ELR (cell line): ENCODE measurements at places on chromosomes 6 and 20.

DNA sequence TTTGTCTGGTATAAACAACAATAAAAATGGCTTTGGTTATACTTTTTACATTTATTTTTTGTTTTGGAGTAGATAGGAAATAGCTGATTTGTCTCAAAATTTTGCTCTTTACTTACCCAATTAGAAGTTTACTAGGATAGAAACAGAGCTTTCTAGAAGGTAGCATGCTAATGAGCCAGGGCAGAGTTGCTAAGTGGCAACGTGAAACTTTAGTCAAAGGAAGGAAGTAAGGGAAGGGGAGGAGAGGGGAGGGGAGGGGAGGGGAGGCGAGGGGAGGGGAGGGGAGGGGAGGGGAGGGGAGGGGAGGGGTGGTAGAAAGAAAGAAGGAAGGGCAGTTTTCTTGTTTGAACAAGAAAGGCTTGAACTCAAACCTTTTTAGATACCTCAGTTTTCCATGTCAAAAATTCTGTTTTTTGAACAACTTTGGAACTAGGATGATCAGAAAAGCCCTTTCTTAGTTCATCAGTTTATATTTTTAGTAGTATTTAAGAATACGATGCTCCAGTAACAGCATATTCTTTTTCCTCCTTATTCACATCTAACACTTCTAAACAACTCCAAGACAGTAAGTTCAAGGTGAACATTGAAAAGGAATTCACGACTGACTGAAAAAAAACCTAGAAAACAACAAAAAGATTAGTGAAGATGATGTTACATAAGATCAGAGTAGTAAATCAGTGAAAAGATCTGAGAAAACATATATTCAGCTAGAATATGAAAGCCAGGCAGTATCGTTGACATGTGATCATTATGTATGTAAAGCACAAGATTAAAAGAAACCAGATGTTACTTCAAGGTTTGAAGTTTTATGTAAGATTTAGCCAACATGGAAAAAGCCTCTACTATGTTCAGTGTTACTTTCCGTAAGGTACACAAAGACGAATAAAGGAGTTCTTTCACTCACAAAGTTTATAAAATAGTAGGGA lies 263.4 kb downstream of the ARHGAP18 start:
- DNase-seq = no peak

GRCh38 chr20:25291432-25292133 lies 43.7 kb downstream of the PYGB start:
- no peak for DNase-seq

DNA sequence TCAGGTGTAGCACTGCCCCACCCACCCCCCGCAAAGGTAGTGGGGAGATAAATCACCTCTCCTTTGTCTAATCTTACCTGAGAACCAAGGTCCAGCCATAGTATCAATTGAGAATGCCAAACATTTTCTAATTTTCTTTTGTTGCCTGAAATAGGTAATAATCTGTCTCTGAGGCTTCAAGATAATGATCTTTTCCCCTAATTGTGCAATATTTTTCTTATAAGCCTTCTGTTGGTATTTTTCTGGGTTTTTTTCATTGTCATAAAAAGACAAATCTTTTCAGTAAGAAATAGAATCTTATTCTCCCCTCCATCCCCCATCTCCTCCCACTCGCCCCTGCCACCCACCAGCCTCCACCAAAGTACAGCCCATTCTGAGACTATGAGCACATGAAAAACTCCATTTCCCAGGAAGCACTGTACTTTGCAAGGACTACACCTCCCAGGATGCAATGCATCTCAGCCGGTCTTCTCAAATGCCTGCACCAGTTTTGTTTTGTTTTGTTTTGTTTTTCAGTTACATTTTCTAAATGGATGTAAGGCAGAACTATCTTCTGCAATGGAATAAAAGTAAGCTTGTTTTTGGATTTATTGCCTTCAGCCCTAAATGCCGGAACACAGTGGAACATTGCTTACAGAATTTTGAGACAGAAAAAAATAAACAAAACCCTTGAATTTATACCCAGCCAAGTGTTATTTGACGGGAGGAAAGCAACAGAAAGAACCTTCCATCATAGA lies 268.0 kb downstream of the TFAP2A start:
- DNase-seq = peak; percentile 81

- DNase-seq = peak; percentile 58
Measured at GRCh38 chr6:136031982-136032381, 180.5 kb downstream of the PDE7B start.

GRCh38 chr6:6545616-6546317 lies 42.8 kb upstream of the LY86 start:
- no peak for DNase-seq

DNA sequence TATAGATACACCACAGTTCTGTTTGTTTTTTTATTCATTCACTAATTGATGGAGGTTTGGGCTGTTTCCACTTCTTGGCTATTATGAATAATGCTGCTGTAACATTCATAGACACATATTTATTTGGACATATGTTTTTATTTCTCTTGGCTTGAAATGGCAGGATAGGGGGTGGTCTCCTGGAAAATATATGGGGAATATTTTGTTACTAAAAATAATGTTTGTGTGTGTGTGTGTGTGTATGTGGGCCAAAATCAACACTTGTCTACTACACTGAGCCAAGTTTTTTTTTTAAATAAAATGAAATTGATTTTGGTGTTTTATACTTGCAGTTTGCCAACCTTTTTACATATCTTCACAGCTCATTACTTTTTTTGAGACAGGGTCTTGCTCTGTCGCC lies 264.4 kb upstream of the SULF2 start:
- no peak for DNase-seq

- peak; percentile 79 for DNase-seq
Measured at GRCh38 chr20:36062799-36063198, 91.7 kb upstream of the EPB41L1 start.

DNA sequence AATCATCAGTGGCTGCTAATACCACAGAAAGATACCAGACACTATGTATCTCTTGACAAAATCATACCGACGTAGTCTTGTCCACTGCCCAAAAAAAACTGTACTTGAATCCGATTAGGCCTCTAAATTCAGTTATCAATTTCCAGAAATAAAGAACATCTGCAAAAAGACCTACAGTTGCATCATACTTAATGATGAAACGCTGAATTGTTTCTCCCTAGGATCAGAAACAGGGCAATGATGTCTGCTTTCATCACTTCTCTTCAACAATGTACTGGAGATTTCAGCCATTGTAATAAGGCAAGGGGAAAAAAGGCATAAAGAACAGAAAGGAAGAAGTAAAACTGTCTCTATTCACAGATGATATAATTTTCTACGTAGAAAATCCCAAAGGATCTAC lies 152.0 kb downstream of the TASP1 start:
- no peak for DNase-seq

GRCh38 chr6:336159-337114 lies 44.1 kb downstream of the DUSP22 start:
- no peak for DNase-seq

GRCh38 chr20:38599410-38599882 lies 2.2 kb upstream of the ARHGAP40 start:
- peak; percentile 22 for DNase-seq

DNA sequence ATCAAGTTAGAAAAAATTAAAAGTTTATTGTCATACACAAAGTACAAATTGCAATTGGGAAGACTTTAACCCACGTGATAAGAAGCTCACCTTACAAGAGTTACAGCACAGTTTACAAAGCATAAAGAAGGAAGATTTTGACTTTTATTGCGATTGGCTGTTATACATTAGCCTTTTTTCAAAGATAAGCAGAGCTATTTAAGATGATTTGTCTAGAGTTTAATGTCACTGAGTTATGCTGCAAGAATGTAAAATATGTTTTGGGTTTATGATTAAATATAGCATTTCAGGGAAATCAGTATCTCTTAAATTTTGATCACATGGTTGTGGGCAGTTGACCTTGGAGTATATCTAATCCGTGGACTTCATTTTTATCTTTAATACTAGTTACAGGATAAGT lies 664.2 kb upstream of the PTCHD4 start:
- DNase-seq = peak; percentile 25

GRCh38 chr6:7203939-7204338 lies 96.2 kb downstream of the RREB1 start:
- DNase-seq = no peak

DNA sequence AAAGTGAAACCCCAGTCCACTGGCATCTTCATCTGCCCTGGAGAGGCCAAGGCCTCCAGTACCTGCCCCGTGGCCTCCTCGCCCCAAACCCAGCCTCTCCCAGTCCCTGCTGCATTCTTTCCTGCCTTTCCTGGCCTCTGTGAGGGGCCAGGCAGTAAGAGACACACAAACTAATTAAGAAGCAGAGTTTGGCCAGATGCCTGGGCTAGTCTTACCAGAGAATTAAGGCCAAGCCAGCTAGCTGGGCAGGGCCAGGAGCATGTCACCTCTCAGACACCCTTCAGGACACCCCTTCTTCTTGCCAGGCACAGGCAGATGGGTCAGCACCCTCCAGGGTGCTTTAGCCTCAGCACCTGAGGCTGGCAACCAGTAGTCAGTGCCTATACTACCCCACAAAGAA lies 2.4 kb downstream of the MDGA1 start:
- no peak for DNase-seq

GRCh38 chr20:35742741-35743523 lies 872 bp upstream of the RBM39 start:
- peak; percentile 50 for DNase-seq

- peak; percentile 82 for DNase-seq
Measured at GRCh38 chr6:15429141-15430110, 183.6 kb downstream of the JARID2 start.

GRCh38 chr6:100171533-100172321 lies 177.7 kb upstream of the MCHR2 start:
- no peak for DNase-seq

GRCh38 chr20:32656827-32657226 lies 16.9 kb downstream of the C20orf203 start:
- DNase-seq = no peak

- DNase-seq = no peak
Measured at GRCh38 chr6:108841377-108841855, 6.8 kb upstream of the ARMC2 start.

- no peak for DNase-seq
Measured at GRCh38 chr6:1945235-1945832, 300.1 kb downstream of the GMDS start.

DNA sequence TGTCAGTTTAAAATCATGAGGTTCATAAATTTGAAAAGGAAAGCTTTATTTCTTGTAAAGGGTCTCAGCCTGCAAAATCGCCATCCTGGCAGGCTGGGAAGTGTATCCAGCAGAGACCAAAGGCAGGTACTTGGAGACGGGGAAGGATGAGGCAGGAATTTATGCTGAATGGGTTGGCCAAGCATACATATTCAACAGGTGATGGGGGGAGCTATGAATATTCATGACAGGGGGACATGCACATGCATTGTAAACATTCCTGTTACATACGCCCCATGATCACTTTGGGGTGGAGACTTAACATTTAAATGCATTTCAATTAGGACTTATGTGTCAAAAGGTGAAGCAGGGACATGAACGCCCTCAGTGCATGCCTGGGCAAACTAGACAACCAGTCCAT lies 9.8 kb upstream of the SLC22A1 start:
- no peak for DNase-seq

- no peak for DNase-seq
Measured at GRCh38 chr6:24923885-24924401, 11.8 kb downstream of the RIPOR2 start.

GRCh38 chr6:45801471-45802289 lies 214.0 kb downstream of the CLIC5 start:
- no peak for DNase-seq

GRCh38 chr20:51444467-51444866 lies 98.1 kb downstream of the NFATC2 start:
- DNase-seq = no peak

- no peak for DNase-seq
Measured at GRCh38 chr6:160412993-160413392, 64.8 kb downstream of the SLC22A3 start.

GRCh38 chr20:50635676-50636600 lies 55.4 kb downstream of the RIPOR3 start:
- DNase-seq = peak; percentile 67

DNA sequence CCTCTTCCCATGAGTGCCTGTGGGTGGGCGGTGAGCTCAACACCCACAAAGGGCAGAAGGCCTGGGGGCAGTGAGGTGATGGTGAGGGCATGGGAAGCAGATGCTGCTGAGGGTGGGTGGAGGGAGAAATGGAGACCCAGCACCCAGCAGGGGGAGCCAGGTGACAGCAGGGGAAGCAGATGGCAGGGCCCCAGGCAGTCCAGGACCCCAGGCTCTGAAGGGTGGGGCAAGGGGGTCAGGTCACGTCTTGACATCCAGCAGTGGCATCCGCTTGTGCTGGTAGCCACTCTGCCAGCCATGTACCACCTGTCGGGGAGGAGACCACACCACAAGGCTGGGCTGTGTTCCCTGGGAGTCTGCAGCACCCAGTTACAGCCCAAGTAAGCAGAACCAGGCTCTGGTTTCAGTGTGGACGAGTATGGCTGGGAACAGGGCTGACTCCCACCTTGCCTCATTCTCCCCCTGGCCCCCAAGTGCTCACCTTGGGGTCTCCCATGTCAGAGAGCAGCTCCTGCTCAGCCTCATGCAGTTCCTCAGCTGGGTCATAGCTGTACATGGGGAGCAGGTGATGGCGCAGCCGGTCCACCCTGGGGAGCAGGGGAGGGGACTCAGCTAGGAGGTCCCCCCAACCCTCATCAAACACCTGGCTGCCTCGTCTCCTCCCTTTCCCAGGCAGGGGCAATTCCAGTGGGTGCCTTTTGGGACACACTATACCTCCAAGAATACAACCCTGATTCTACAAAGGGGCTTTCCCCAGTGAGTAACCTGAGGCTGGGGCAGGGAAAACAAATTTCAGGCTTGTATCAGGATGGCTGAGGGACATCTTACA lies 2.0 kb downstream of the SMIM29 start:
- DNase-seq = peak; percentile 87
